Left lobe of liver (tissue), 2 donors: ENCODE measurements at places on chromosomes 12 and 14. TPM values are rescaled to one million over a fixed set of nuclear protein-coding genes. Genes with fewer than 3 reads are reported as not detected.

DNA sequence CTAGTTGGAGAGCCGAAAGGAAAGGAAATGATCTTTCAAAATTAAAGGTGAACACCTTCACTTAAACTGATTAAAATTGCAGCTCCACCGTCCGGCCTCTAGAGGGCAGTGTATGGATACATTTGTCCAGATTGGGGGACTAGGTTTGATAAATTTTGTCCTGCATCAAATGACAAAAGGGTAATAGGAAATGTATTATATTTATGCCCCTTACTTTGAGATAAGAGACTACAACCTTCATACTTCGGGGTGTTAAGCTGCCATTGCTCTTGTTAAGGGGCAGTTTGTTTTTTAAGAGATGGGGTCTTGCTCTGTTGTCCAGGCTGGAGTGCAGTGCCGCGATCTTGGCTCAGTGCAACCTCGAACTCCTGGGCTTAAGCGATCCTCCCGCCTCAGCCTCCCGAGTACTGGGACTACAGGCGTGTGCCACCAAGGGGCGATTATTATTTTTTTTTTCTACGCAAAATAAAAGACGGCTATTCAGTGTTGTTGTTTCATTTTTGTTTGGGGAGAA is 818 bp upstream of the SUOX start:
- peak; percentile 64 for DNase-seq

Gene NOXRED1
- total RNA-seq: 0.33 TPM

- no peak for DNase-seq
Measured at GRCh38 chr12:101166866-101167265, 43.2 kb downstream of the SLC5A8 start.

Gene SERPINA12
- 0.35 TPM for total RNA-seq
